ENCODE measurements at places on chromosomes 11 and 22. TPM values are rescaled to one million over a fixed set of nuclear protein-coding genes. Genes with fewer than 3 reads are reported as not detected.

LGR4 gene
- total RNA-seq = 11.0 TPM

ART1 gene
- total RNA-seq = not detected

ZFP91 gene
- total RNA-seq = 71.6 TPM

CARD16 gene
- 5.2 TPM for total RNA-seq

CHRM1 gene
- total RNA-seq = not detected

MS4A8 gene
- not detected for total RNA-seq

MRGPRX3 gene
- not detected for total RNA-seq

PDE2A gene
- total RNA-seq = 0.50 TPM

HEPN1 gene
- total RNA-seq = not detected

HEPHL1 gene
- 0.11 TPM for total RNA-seq

SHANK3 gene
- total RNA-seq = 0.50 TPM

API5 gene
- total RNA-seq = 82.4 TPM

APOBEC3B gene
- total RNA-seq = 2.4 TPM

NEAT1 gene
- total RNA-seq = 158 TPM

MS4A6A gene
- not detected for total RNA-seq

OR52I1 gene
- total RNA-seq = not detected

KCNE3 gene
- total RNA-seq = 5.2 TPM

MYO7A gene
- 0.12 TPM for total RNA-seq

KCNQ1 gene
- 0.25 TPM for total RNA-seq

HTR3B gene
- total RNA-seq = not detected

HMOX1 gene
- 167 TPM for total RNA-seq

CCDC83 gene
- not detected for total RNA-seq

OR51E2 gene
- total RNA-seq = 0.11 TPM

MMP3 gene
- total RNA-seq = 54.4 TPM

IGF2 gene
- 0.11 TPM for total RNA-seq

VSIG10L2 gene
- 0.22 TPM for total RNA-seq

GLYATL1 gene
- 0.33 TPM for total RNA-seq

SH3BP1 gene
- total RNA-seq = 11.7 TPM

FOLH1 gene
- not detected for total RNA-seq

CLCF1 gene
- 3.9 TPM for total RNA-seq

MS4A1 gene
- not detected for total RNA-seq

MUC2 gene
- not detected for total RNA-seq

RAB39A gene
- total RNA-seq = not detected

EMID1 gene
- not detected for total RNA-seq
